ENCODE measurements at places on chromosomes 16 and 17. TPM values are rescaled to one million over a fixed set of nuclear protein-coding genes. Genes with fewer than 3 reads are reported as not detected.

DNA sequence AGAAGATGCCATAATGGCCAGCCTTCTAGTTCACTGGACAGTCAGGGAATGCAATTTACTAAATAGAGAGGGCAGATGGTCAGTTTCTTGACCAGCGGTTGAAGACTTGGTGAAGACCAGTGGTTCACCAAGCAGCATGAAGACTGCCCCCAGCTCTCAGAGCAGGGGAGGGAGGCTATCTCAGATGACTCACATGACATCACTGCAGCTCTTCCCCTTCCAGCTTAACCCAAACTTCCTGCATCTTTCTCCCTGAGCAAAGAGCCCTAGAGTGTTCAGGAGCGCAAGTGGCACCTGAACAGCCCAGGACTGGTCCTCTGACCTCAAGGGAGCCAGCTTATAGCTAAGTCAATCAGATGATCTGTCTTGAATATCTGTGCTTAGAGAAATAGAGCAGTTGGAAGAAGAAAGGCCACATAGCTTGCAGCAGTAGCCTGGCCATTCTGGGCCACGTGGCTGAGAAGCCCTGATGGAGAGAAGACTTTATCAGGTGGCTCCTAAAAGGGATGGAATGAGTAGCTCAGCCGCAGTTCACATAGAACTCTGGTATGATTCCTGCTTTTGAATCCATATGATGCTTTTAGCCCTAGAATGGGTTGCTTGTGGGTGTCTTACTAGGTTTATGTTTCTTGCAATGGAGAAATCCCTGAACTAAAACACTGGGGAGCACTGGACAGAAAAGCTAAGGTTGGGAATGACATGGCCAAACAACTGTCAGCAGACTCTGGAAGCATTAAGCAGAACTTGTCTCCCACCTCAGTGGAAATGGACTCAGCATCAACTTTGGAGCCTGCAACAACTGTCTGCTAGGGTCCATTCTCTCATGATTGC is 392.1 kb upstream of the CCL2 start:
- DNase-seq: no peak

DNA sequence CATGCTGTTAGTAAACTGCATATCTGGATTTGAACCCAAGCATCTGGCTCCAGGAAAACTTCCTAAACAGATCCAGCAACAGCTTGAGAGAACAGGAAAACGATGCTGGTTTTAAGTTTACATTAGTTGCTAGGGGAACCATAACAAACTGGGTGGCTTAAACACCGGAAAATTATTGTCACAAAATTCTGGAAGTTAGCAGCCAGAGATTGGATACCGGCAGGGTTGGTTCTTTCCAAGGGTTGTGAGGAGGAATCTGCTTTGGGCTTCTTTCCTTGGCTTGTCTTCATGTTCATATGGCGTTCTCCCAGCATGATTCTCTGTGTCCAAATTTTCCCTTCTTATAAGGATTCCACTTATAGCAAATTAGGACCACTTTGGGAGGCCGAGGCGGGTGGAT is 276.9 kb upstream of the TOM1L1 start:
- peak; percentile 8 for DNase-seq

GRCh38 chr17:4788807-4789700 is at the start of gene GLTPD2:
GLTPD2 (plus strand) TSS chr17:4788964; CDS start chr17:4789012, 48 bp downstream.
- peak; percentile 63 for DNase-seq

DNA sequence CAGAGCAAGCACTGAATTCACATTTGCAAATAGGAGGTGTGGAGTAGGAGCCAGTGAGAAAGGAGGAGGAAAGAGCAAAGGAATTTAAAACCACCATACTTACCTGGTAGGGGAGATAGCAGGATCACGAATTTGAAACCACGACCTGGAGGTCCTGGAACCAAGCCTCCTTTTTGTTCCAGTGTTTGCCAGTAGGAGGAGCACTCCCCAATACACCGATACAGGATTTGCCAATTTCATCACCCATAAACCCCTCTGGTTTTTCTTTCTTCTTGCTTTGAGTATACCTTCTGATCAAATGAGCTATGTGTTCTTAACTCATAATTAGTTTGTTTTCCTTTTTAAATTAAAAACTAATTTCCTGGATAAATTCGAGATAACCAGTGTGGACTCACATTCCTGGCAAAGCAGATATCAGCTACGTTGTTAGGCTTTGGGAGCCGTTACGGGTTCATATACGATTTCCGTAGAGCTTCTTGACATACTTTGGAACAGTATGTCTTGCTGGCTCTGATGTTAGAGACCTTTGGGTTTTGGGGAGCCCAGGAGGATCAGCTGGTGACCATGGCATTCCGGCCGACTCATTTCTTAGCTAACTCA is 22.7 kb downstream of the BCO1 start:
- peak; percentile 31 for DNase-seq

GRCh38 chr17:28612936-28613872 is 781 bp downstream of the RSKR start:
- peak; percentile 63 for DNase-seq

GRCh38 chr16:2308089-2308962 is 32.2 kb downstream of the ABCA3 start:
- DNase-seq: no peak

- no peak for DNase-seq
Measured at GRCh38 chr16:272633-273546, 2.9 kb downstream of the RGS11 start.

DNA sequence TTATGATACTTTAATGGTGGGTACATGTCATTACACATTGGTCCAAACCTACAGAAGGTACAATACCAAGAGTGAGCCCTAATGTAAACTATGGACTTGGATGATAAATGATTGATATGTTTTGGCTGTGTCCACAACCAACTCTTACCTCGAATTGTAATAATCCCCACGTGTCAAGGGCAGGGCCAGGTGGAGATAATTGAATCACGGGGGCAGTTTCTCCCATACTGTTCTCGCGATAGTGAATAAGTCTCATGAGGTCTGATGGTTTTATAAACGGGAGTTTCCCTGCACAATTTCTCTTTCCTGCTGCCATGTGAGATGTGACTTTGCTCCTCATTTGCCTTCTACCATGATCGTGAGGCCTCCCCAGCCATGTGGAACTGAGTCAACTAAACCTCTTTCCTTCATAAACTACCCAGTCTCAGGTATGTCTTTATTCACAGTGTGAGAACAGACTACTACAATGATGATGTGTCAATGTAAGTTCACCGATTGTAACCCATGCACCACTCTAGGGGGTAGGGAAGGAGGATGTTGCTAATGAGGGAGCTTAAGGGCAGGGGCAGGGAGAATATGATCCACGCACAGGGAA is 7.0 kb upstream of the METTL22 start:
- DNase-seq: no peak

The CCL2 gene
- 22.0 TPM for total RNA-seq

The PDE6G gene
- not detected for total RNA-seq
